ENCODE measurements at places on chromosomes 4 and X. TPM values are rescaled to one million over a fixed set of nuclear protein-coding genes. Genes with fewer than 3 reads are reported as not detected.

DNA sequence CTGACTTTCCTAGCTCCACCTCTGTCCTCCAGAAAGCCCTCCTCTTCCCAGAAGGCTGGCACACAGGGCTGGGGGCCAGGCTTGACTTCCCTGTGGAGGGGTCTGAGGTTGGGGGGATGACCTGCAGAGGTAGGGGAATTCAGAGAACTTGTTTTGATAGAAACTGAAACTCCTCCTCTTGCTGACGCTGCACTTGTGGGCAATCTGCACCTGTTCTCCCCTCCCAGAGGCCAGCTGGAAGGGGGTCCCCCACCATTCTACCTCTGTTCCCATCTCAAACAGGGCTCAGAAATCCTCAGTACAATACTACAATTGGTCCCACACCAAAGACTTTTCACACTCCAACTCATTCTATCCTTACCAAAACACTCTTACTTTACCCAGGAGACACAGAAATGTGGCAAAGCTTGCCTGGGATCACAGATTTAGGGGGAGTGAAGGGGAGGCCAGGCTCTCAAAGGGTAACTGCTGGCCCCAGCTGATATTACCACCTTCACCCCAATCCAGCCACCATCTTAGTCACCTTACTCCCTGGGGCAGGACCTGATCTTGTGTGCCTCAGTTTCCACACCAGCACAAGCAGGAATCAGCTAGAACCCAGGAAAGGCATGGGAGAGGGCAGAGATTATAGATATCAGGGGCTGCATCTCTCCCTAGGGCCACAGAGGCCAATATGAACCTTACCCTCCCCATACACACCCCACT is 18.5 kb downstream of the OTUD5 start:
- no peaks in the 10 kb centered on the region for H3K4me1 ChIP-seq
- H3K36me3 ChIP-seq: peaks cover 10% of the 10 kb centered on the region
- H3K4me3 ChIP-seq: no peak overlapping the region
- no peak for DNase-seq

DNA sequence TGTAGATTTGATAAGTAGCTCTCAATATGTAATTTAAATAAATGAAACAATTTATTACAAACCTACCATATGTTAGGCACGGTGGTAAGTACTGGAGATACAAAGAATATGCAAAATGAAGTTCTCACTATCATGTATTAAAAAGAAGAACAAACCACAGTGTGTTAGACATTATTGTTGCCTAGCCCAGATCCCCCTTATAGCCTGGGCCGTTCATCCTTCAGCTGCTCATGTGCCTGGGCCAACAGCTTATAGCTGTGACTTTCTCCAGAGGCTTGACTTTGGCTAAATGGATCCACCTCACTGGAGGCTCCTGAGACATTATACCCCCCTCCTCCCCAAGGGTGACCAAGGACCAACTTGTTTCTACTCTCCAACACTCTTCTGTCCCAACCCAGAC is 29.8 kb upstream of the CCNG2 start:
- H3K27ac ChIP-seq: no peak overlapping the region
- no peaks in the 10 kb centered on the region for H3K4me1 ChIP-seq
- DNase-seq: no peak
- no peak overlapping the region for H3K4me3 ChIP-seq

DNA sequence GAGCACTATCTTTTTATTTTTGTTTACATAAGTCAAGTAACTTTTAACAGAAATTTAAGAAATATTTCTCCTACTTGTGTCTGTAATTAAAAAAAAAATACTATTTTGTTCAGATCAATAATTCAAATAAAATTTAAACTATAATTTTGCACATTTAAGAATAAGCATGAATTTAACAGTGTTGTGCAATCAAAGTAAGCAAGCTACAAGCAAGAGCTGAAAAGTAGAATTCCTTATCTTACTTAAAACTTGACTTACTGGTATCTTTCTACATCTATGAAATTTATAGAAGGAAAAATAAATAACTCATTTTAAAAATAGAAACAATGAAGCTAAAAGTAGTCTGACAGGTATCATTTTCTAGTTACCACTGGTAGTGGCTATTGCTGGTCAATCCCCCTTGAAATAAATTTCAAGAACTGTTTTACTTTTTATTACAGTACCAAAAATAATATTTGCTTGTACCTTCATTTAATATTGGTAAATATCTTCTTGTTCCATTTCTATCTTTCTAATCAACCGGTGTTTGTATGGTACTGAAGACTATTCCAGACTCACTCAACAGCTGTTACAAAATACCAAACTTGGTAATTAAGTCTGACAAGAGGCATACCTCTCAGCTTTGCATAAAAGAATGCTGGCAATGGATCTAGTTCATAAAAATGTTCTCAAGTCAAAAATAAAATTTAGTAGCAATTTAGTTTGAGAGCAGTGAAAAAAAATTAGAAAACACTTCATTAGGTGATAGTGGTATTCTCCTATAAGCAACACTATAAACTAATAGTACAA is 62.2 kb downstream of the NOCT start:
- H3K27me3 ChIP-seq: no peaks in the 10 kb centered on the region
- DNase-seq: no peak
- peak overlapping the region; percentile 1 for H3K27ac ChIP-seq
- H3K36me3 ChIP-seq: peaks cover 2% of the 10 kb centered on the region

- DNase-seq: peak; percentile 21
- no peaks in the 10 kb centered on the region for H3K36me3 ChIP-seq
- H3K4me1 ChIP-seq: peaks cover 7% of the 10 kb centered on the region
- H3K27me3 ChIP-seq: no peaks in the 10 kb centered on the region
- no peak overlapping the region for H3K27ac ChIP-seq
- no peak overlapping the region for H3K4me3 ChIP-seq
Observed at GRCh38 chr4:6493658-6494304, 21.4 kb upstream of the PPP2R2C start.

DNA sequence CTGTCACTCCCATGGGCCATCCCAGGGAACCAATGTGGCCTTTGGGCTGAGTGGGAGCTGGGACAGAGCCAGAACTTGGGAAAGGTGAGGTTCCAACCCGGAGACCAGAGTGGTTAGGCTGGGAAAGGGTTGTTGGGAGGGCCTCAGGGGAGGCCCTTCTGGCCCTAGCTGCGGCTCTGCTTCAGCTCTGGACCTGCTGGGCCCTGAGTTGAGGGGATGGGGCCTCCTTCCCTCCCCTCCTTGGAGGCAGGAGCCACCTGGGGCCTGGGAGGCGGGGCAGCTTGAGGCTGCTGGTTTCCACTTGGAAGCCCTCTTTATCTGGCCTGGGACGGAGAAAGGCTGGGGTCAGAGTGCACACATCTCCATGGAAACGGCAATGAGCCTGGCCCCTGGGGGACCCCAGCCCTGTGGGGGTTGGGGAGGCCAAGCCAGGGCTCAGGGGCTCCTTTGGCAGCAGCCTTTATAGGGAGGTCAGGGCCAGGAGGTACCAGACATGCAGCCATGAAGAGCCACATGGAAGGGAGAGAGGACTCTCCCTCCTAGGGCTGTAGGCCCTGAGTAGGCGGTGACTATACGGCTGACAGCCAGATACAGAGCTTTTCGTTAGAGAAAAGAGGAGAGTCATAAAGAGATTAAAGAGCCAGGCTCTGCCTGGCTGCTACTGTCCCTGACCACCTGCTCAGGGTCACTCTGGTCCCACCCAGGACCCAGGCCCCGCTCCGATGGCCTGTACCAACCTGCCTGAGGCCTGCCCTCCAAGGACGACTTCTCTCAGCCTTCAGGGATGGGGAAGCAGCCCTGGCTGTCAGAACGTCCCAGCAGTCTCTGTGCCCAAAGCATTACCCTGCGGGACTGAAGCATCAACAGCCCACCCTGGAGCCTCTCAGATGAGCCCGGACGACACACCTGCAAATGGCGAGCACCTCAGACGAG is 6.9 kb upstream of the NSD2 start:
- no peaks in the 10 kb centered on the region for H3K4me1 ChIP-seq
- no peak overlapping the region for H3K27ac ChIP-seq
- no peak for DNase-seq
- H3K4me3 ChIP-seq: no peak overlapping the region

DNA sequence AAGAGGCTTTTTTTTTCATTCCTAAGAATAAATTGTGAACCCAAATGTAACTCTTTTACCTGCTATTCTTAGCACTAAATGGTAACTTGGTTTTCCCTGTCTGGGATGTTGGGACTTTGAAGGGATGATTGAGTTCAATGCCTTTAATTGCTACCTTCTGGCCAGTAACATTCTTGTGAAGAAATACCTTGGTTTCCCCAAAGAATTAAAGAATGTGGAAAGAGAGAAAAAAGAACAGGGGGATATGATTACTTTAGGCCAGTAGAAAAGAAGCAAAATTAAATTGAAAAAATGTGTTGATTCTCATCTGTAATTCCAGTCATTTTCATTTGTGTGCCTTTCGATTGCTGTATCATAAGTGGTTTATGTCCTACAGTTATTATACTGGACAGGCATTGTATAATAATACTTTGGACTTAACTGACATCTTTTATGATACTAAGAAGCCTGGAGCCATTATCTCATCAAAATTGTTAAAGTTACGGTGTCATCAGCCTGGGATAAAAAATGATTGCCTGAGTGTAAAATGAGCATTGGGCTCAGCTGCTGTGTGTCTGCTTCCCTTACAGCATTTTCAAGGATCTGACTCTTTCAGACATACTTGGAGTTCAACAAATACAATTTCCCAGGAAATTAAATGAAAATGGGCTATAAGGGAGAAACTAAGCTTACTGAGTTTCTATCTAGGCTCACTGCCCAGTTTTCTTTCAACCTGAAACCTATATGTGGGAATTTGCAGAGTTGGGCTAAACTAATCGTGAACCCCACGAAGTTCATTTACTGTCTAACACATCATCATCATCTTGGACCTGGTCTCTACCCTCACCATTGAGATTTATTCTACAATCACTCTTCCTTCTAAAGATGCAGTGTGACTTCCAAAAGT is 146.3 kb downstream of the SHROOM3 start:
- no peaks in the 10 kb centered on the region for H3K27me3 ChIP-seq
- H3K27ac ChIP-seq: no peak overlapping the region

GRCh38 chr4:83010522-83011318 is at the start of gene LIN54:
LIN54 (minus strand) TSS chr4:83010823; CDS start chr4:82984844, 25,979 bp downstream.
- DNase-seq: peak; percentile 76
- peak within 1 kb of the TSS; percentile 87 for H3K27ac ChIP-seq
- no peaks in the 10 kb centered on the region for H3K27me3 ChIP-seq
- peaks cover 28% of the 10 kb centered on the region for H3K4me1 ChIP-seq
- no peaks in the 10 kb centered on the region for H3K36me3 ChIP-seq

- H3K4me1 ChIP-seq: peaks cover 15% of the 10 kb centered on the region
- no peaks in the 10 kb centered on the region for H3K36me3 ChIP-seq
- H3K27me3 ChIP-seq: no peaks in the 10 kb centered on the region
- H3K27ac ChIP-seq: no peak within 1 kb of the TSS
- peak; percentile 44 for DNase-seq
- H3K4me3 ChIP-seq: peak within 1 kb of the TSS; percentile 28
Observed at GRCh38 chr4:2059046-2059725, at the start of gene NAT8L. NAT8L (plus strand) TSS chr4:2059327; CDS start chr4:2059512, 185 bp downstream.

- H3K36me3 ChIP-seq: no peaks in the 10 kb centered on the region
- H3K4me1 ChIP-seq: no peaks in the 10 kb centered on the region
- H3K4me3 ChIP-seq: no peak overlapping the region
- H3K27me3 ChIP-seq: no peaks in the 10 kb centered on the region
- no peak for DNase-seq
Observed at GRCh38 chr4:154044108-154044531, 255.2 kb upstream of the SFRP2 start.

DNA sequence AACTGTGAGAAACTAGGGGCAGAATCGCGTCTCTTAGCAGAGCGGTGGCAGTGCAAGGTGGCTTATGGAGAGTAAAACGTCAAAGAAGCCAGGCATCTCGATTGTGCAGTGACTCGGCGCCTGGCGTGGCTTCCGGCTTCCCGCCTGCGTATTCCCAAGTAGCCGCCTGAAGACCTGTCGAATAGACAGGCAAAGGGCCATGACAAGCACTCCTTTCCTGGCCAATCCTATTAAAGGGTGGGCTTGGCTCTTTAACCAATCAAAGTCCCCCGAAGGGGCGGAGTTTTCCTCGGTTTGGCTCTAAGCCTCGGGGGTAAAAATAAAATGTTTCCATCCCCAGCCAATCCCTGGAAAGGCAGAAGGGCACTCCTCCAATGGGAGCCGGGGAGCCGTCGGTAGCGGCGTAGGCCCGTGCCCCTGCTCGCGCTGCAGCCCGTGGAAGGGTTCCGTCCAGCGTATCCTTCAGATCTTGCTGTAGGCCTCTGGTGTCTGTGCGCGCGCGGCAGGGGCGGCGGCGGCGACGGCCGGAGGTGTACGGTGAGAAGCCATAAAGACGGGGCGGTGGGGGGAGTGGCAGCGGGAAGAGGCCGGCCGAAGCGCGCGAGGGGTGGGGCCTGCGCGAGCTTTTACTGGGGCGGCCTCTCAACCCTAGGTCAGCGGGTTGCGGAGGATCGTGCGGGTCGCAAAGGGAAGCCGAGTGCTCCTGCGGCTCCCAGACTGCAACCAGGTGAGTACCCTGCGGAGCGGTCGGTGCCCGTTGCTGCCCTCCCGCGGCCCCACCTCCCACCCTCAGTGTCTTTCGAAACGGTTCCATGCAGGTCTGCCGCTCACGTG is at the start of gene KANTR:
TSS of gene KANTR (plus strand) at position 395 of the 834 bp plus-strand sequence. CDS start 30,131 bp downstream, outside the sequence.
- no peaks in the 10 kb centered on the region for H3K4me1 ChIP-seq
- peak within 1 kb of the TSS; percentile 86 for H3K27ac ChIP-seq
- DNase-seq: peak; percentile 89
- H3K4me3 ChIP-seq: peak within 1 kb of the TSS; percentile 46
- H3K27me3 ChIP-seq: no peaks in the 10 kb centered on the region

- no peak overlapping the region for H3K27ac ChIP-seq
- H3K4me3 ChIP-seq: no peak overlapping the region
- H3K36me3 ChIP-seq: no peaks in the 10 kb centered on the region
- no peaks in the 10 kb centered on the region for H3K27me3 ChIP-seq
Observed at GRCh38 chr4:184250795-184251669, 33.4 kb upstream of the ENPP6 start.

GRCh38 chr4:27490766-27491165 is 630.1 kb downstream of the STIM2 start:
- H3K4me1 ChIP-seq: no peaks in the 10 kb centered on the region
- no peak overlapping the region for H3K4me3 ChIP-seq
- H3K36me3 ChIP-seq: no peaks in the 10 kb centered on the region
- no peak overlapping the region for H3K27ac ChIP-seq
- DNase-seq: no peak

- no peaks in the 10 kb centered on the region for H3K4me1 ChIP-seq
- no peaks in the 10 kb centered on the region for H3K27me3 ChIP-seq
- no peaks in the 10 kb centered on the region for H3K36me3 ChIP-seq
- no peak overlapping the region for H3K4me3 ChIP-seq
Observed at GRCh38 chr4:165758086-165758485, 115.0 kb upstream of the TLL1 start.

GRCh38 chr4:47010912-47011446 is 17.6 kb upstream of the GABRA4 start:
- H3K27me3 ChIP-seq: no peaks in the 10 kb centered on the region
- H3K4me3 ChIP-seq: no peak overlapping the region
- no peaks in the 10 kb centered on the region for H3K36me3 ChIP-seq
- H3K4me1 ChIP-seq: no peaks in the 10 kb centered on the region
- H3K27ac ChIP-seq: no peak overlapping the region

The NUP62CL gene
- total RNA-seq: 15.5 TPM

The NCAPG gene
- total RNA-seq: not detected

The CSN1S1 gene
- total RNA-seq: not detected

The SOWAHB gene
- total RNA-seq: 8.2 TPM

The NPY5R gene
- total RNA-seq: 0.54 TPM

The RPL36A gene
- 258 TPM for total RNA-seq

The PAGE4 gene
- total RNA-seq: not detected

The STPG2 gene
- total RNA-seq: 2.8 TPM

The NRK gene
- 1.1 TPM for total RNA-seq

The WAS gene
- 2.1 TPM for total RNA-seq

The PDCL2 gene
- not detected for total RNA-seq

The EGF gene
- total RNA-seq: 6.5 TPM

The WDFY3 gene
- 112 TPM for total RNA-seq

The SPACA5 gene
- total RNA-seq: not detected

Data from thyroid gland (tissue), 4 donors.